ENCODE measurements at places on chromosomes 6 and 20.

DNA sequence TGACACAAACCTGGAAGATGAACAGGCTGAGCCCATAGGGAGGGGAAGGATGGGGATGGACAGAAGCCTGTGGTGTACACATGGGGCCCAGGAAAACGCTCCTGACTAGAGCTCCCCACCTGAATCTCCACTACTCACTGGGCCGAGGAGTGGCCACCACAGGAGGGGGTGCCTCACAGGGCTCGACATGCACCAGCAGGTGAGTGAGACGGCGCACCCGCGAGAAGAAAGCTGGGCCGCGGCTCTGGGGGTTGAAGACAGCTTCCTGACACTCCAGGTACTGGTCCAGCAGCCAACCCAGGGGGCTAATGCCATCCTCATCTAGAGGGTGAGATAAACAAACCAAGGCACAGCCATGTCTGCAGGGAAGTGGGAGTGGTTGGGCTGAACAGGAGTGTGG is 10.3 kb downstream of the CUL7 start:
- no peak for DNase-seq

GRCh38 chr6:151142676-151143075 is 97.1 kb upstream of the AKAP12 start:
- DNase-seq: no peak

DNA sequence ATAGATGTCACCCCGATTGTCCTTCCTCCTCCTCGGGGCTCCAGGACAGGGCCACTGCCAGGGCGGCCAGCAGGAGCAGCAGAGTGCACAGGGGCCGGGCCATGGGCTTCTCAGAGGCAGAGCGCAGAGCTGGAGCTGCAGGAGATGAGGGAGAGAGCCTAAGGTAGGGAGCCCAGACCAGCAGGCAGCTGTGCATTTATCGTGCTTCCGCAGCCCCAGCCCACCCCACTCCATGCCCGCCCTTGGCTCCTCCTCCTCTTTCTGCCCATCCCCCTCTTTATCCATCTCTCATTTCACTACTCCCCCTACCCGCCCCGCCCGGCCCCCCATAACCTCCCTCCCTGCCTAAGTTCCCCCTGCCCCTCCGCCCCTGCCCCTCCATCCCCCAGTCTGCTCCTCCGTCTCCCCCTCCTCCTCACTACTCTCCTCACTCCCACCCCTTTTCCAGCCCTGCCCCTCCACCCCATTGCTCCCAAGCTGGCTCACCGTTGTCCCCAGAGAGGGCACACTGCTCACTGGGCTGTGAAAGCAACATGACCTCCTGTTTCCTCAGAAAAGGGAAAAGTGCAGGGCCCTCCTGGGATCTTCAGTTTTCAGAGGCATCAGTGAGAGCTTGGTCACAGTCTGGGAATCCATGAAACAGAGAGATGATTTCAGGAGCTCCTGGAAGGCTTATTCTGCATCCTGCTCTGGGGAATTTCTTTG is 25.5 kb upstream of the CST1 start:
- no peak for DNase-seq

- DNase-seq: no peak
Measured at GRCh38 chr6:133854364-133855275, 34.3 kb upstream of the TCF21 start.

- DNase-seq: no peak
Measured at GRCh38 chr20:2331901-2332565, 36.2 kb downstream of the TGM3 start.

GRCh38 chr6:32713241-32713640 is 27.9 kb upstream of the HLA-DQA2 start:
- DNase-seq: no peak

DNA sequence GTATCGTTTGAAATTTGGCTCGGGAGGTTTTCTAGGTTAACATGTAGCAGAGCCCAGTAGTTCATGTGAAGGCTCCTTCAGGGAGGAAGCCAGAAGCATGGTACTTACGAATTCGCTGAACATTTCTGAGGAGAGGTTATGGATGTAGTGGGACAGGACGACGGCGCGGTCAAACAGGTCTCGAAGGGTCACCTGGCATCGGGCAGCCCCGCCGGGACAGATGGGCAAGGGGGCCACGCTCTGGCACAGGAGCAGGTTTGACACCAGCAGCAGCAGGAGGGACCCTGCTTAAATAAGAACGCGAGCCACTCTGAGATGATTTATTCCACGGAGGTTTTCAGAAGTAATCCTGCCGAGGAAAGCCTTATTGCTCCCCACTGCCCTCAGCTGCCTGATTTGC is 2.5 kb downstream of the PRL start:
- no peak for DNase-seq

DNA sequence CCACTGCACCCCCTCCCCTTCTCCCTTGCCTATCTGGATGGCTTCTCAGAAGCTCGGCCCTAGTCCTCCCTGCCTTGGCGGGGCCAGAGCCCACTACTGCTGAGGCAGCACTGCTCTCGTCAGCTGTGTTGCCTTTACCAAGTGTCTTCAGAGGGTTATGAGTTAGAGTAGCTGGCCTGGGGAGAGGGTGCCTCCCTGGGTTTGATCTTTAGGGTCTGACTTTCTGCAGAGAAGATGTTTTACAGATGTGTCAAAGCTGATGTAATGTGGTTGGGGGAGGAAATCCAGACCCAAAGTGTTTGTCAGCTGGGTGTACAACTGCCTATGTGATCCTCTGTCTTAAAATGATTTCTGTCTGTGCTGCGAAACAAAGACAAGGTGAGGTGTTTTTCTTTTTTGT is 30.4 kb upstream of the PI16 start:
- no peak for DNase-seq

DNA sequence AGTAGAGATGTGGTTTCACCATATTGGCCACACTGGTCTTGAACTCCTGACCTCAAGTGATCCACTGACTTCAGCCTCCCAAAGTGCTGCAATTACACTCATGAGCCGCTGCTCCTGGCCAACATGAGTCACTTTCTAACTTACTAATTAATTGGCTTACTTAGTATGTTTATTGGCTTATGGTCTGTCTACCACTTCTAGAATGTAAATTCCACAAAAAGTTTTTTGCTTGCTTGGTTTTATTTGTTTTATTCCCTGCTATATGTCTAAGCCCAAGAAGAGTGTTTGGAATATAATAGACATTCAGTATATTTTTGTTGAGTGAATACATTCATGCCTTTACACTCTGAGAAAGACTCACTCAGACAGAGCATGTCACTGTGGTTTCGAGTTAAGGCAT is 86.0 kb downstream of the SAMD3 start:
- DNase-seq: no peak

- DNase-seq: no peak
Measured at GRCh38 chr6:52254731-52255378, 10.6 kb upstream of the IL17F start.

GRCh38 chr6:4533576-4533975 is 242.6 kb upstream of the CDYL start:
- no peak for DNase-seq

DNA sequence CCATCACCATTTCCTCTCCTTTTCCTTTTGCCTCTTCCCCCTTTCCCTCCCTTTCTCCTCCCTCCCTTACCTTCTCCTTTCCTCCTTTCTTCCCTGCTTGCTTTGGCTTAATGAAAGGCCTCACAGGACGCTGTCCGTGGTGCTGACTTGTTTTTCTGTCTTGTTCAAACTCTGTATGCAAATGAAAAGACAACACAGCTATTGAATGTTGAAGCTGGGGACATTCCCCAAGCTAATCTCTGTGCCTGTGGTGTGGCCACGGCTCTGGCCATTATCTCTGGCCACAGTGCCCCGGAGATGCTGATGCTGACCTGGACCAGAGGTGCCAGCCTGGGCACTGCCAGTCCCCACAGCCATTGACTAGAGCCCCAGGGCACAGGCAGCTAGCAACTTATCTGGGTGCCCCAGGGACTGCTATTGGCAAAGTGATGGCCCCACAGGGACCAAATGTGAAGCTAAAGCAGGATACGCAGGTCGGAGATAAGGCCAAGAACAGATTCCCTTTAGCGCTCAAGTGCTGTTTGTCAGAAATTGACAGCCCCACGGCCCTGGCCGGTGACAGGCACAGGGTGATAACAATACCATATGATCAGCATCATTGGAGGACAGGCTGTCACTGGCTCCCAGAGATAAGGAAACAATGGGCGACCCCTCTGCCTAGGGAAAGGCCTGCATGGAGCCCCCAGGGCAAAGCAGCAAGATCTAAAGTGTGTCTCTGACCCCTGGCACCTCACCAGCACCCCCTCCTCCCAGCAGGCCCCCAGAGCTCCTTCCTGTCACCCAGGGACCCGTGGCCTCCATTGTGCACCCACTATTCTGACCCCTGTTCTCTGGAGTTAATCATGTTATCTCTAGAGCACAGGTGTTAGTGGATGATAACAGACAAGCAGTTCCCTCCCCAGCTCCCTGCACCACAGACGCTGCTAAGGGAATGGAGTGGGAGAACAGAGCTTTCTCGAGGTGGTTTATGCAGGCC is 31.6 kb upstream of the SLC32A1 start:
- peak; percentile 90 for DNase-seq

- no peak for DNase-seq
Measured at GRCh38 chr6:49651239-49651638, 14.6 kb upstream of the RHAG start.

GRCh38 chr6:69888482-69889233 is 22.3 kb downstream of the COL19A1 start:
- no peak for DNase-seq

DNA sequence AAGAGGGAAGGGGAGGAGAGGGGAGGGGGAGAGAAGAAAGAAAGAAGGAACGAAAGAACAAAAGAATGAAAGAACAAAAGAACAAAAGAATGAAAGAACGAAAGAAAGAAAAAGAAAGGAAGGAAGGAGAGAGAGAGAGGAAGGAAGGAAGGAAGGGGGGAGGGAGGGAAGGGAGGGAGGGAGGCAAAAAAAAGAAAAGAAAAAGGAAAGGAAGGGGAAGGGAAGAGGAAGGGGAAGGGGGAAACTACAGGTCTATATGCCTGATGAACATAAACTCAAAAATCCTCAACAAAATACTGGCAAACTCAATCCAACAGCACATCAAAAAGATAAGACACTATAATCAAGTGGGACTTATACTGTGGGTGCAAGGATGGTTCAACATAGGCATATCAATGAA is 13.7 kb upstream of the LGSN start:
- DNase-seq: no peak

DNA sequence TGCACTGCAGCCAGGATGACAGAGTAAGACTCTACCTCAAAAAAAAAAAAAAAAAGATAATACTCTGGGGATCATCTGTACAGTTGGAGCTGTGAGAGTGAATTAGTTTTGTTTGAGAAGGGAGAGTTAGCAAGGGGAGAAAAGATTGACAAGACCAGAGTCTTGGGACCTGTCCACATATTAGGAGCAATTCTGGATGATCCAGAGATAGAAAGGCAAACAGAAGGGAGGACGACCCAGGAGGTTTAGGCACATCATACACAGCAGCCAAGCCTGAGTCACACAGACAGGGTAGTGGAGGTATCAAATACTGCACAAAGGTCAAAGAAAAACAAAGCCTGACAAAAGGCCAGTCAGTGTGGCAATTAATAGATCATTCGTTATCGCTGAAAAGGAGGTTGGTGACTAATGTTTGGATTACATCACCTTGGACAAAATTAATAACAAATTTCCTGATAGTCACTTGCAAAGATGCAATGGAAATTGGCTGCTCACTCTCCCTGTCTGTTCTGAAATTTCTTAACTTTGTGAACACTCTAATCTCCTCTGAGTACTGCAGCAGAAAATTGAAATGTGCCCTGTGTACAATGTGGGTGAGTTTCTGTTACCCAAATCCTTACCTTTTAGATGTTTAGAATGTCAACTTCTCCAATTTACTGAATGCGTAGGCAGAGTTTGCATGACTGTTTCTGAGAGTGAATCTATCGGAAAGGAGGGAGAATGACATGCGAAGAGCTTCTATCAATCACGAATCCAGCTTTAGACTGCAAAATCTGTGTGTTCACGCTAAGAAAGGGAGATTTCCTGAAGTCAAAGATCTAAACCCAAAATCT is 105.4 kb downstream of the TSHZ2 start:
- DNase-seq: no peak

DNA sequence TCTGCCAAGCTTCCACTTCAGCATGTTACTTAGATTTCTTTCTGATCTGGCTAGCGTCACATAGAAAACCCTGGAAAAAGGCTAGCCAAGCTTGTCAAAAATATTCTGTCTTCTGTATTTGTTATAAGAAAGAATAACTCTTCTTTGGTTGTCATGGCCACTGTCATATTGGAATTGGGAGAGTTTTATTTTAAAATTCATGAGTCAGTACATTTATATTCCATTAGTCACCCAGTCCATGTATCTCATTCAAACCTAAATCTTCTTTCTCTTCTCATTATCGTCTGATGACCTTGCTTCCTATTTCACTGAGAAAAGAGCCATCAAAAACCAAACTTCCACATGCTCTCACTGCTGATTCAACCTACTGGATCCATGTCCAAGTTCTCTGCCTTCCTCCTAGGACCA is 65.7 kb downstream of the EPM2A start:
- DNase-seq: no peak

DNA sequence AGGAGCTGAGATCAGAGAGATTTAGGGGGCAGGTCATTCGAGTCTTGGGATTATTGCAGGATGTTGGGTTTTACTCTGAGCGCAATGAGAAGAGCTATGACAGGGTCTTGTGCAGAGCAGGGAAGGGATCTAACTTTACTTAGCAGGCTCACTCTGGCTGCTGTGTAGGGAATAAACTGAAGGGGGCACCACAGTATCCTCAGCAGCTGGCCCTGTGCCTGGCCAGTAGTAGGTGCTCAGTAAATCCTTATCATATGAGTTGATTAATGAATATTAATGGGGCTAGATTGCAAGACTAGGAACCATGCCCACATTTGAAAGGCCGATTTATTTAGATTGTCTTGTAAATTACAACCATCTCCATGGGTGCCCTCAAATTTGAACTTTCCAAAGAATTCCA is 4.6 kb upstream of the MDGA1 start:
- no peak for DNase-seq

DNA sequence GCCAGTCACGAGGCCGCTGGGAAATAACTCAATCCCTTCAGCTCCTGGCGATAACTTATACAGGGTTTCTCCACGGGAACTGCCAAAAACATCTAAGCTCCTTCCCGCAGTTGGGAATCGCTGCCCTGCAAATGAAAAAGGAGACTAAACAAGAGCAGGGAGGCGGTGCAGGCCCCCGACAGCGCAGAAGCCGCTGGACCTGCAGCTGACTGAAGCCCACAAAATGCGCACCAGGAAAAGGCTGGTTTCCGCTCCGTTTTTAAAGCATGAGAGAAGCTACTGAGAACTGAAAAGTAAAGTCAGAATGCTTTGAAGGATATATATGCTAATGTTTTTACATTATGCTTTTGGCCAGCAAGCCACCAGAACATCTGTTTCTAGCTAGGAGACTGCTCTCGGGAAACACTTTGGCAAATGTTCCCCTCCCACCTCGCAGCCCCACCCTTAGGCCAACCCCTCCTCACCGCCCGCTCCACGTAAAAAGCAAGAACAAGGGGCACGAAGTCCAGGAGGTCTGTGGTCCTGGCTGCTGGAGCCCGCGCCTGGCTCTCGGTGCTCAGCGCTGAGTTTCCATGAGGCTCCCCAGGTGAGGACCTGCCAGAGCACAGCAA is 90.5 kb downstream of the SOD2 start:
- no peak for DNase-seq

- peak; percentile 89 for DNase-seq
Measured at GRCh38 chr20:44736170-44737021, 9.3 kb upstream of the KCNK15 start.
